ENCODE measurements at places on chromosomes 6 and 20.

- DNase-seq = peak; percentile 40
Measured at GRCh38 chr20:51542571-51543421, at the start of gene NFATC2. NFATC2 (minus strand) TSS chr20:51542719; CDS start chr20:51542499, 220 bp downstream.

GRCh38 chr20:3121271-3121911, 36.9 kb upstream of the AVP start:
- no peak for DNase-seq

DNA sequence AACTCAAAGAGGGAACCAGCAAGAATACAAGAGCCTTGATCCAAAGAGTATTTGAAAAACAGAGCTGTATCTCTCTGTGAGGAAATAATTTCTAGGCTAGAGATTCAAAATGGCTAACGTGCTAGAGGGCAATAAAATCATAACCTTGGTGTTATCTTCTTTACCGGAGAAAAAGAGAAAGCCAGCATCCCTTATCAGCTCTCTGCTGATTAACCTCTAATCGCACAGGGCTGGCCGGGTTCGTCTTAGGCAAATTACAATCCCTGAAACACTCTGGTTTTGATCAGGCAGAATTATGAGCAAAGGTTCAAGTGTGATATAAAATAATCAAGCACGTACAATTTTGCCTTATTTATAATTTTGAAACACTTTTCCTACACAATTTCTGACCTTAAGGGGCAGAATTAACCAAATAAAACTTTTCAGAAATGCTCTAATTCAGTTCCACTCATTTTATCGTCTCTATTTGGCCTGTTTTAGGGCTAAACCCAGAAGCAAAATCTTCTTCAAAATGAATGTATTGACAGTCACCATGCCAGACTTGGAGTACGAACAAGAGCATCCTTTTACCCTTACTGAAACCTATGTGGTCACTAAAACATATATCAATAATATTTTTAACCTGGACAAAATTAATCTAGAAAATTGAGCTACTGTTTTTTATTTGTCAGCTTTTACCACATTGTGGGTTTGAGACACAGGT, 13.7 kb downstream of the PSMB9 start:
- DNase-seq = no peak

- DNase-seq = no peak
Measured at GRCh38 chr6:125747589-125748405, 1.6 kb upstream of the HEY2 start.

GRCh38 chr6:48423640-48424365, 312.8 kb upstream of the PTCHD4 start:
- no peak for DNase-seq

DNA sequence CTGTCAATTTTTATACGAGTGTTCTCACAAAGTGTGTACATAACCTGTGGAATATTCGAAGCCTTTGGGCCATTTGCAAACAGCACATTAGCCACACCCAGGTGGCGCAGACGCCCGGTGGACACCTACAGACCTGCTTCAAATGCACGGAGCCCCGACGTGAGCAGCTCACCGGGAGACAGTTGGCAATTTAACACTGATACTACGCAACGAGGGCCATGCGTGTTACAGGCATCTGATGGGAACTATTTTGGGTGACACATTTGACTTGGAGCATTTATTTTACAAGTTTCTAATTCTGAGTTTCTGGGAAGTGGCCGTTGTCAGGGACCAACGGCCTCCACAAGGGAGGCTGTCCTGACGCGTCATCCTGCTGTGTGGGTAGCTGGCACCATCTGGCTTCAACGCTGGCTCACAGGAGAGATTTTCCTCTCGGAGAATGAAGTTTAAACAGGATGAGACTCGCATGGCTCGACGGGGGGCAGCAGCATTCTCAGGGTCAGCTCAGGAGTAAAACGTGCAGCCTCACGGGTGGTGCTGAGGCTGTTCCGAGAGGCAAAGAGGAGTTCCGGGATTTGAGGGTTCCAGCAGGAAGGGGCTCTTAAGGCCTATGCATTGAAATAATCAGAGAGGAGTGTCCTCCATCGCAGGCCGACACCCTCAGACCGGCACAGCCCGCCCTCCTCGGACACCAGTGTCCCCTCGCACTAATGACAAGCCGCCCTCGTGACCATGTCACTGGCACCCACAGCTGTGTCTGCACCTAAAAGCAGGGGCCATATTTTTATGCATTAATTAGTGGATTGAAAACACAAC, 207.4 kb downstream of the DLL1 start:
- no peak for DNase-seq

DNA sequence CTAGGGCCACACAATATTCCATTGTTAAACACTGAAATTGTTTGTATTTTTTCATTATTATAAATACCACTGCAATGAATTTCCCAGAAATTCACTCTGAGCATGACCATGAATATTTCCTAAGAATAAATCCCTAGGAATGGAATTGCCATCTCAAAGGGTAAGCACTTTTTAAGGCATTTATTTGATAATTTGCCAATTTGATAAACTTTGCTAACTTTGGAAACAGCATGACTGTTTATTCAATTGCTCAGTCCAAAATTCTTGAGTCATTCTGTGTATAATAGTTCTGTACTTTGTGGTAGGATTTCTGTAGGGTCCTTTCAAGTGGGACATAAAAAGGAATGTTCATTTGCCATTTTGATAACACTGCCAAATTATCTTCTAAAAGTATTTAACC, 44.2 kb upstream of the TOX2 start:
- no peak for DNase-seq

- DNase-seq = no peak
Measured at GRCh38 chr20:59301343-59302007, 1.1 kb downstream of the EDN3 start.

GRCh38 chr6:140581601-140582000, 1207.2 kb upstream of the CITED2 start:
- DNase-seq = no peak

DNA sequence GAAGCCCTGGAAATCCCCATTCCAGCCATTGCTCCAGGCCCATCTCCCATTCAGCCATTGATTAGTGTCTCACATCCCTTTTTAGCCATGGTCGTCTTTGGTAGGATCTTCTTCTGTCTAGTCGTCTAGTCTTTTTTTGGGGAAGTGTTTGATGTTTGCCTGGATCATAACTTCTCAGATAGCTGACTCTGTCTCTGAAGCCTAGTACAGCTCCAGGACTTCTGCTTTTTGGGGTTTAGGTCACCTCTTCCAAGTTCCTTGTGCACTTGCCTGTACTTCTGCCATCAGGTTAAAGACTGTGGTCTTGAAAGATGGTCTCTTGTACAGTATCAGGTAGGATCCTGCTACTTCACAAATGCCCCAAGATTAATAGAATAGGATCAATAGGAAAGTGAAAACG, 553.5 kb downstream of the PKHD1 start:
- DNase-seq = no peak

GRCh38 chr6:143176090-143177021, 115.7 kb downstream of the AIG1 start:
- DNase-seq = no peak

DNA sequence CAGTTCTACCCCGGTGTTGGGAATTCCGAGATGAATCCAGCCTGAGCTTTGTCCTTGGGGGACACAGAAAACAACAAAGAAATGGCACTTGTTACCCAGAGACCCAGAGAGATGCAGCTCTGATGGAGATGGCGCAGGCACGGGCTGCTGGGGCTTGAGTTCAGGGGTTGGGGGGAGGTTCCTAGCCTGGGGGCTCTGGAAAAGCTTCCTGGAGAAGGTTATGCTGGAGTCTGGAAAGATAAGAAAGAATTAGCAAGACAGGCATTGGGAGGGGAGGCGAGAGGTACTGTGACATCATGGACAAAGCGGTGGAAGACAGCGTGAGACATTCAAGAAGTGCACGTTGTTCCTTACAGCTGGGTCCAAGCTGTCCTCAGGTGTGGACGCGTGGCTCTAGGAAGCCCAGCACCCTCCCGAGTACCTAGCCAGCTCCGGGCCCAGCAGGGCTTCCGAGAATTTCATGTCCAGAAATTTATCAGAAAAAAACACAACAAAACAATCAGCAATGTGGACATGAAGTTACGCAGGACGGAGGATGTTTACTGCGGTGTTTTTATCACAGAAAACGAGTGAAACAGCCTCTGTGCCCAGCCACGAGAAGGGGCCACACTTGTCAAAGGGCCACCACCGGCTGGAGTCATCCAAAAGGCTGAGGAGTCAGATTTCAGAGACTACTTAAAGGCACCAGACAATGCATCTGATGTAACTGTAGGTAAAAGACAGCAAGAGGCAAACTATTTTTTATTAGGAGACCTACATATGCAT, 39.5 kb downstream of the C20orf203 start:
- DNase-seq = no peak

GRCh38 chr20:24866008-24866407, 83.1 kb upstream of the CST7 start:
- no peak for DNase-seq

DNA sequence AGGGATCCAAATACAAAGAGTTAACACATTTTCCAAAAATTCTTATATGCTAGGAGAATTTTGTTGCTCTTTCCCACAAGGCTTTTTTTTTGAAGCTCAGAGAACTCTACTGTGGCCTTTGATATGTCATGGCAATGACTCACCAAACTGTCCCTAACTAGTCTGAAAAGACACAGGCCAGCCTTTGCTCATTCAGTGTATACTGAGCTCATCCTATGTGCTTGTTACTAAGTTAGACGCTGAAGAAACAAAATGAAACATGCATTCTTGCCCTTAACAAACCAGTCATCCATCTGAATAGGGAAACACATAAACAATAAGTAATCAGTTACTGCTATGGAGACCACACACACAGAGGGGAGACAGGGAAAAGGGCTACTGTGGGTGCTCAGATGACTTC, 291.8 kb downstream of the FOXC1 start:
- no peak for DNase-seq

DNA sequence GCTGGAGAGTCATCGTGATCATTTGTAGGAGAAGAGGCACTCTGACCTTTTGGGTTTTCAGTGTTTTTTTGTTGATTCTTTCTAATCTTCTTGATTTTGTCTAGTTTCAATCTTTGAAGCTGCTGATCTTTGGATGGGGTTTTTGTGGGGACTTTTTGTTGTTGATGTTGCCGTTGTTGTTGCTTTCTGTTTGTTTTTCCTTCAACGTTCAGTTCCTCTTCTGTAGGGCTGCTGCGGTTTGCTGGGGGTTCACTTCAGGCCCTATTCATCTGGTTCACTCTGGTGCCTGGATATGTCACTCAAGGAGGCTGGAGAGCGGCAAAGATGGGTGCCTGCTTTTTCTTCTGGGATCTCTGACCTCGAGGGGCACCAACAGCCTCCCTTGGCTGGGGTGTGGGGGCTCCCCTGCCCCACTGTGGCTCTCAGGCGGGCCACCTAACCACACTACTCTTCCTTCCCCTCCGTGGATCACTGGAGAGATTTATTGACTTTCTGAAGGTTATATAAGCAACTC, 21.5 kb upstream of the TMEM244 start:
- no peak for DNase-seq

DNA sequence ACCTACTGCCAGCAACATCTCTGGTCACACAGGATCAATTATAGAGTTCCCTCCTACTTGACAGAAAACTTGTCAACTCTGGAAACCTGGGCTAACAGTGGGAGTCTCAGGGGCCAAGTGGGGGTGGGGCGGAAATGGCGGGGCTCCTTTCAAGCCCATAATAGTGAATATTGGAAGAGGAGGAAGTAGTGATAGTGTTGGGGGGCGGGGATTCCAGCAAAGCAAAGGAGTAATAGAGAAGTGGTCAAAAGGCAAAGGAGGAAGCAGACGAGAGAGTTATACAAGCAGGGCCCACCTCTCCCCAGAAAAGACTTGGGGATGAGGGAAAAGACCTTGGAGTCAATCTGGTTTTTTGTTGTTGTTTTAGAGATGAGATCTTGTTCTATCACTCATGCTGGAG, 2.1 kb downstream of the DEF6 start:
- no peak for DNase-seq

DNA sequence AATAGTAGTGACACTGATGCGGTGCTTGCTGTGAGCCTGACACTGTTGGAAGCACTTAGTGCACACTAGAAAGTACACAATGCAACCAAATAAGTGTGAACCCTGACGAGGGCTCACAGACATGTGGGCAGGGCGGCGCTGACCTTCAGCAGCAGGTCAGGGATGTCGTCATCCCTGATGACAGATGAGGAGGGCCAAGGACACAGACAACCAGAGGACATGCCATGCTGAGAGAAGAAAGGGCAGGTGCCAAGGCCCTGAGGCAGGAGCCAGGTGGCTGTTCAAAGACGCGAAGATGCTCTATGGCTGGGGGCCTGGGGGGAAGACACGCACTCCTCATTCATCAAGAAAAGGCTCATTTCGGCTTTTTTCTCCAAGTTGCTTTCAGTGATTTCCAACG, 176.4 kb upstream of the CST7 start:
- DNase-seq = no peak

GRCh38 chr6:157709555-157709954, 113.5 kb upstream of the SNX9 start:
- DNase-seq = no peak

DNA sequence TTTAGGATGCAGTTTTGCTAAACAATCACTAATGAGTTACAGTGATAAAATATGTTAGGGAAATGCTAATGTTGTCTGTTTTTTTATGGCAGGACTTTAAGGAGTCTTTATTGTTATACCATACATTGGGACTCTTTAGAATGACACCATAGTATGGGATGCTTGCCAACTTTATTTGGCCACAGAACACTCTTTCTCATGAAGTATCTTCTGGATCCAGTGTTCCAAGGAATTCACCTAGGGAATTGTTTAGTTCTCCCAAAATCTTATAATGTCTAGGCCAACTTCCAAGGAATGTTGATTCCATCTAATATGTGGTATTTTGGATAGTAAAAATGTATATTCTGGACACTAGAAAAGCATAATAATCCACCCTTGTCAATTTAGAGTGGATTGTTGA, 3.3 kb downstream of the RIN2 start:
- DNase-seq = no peak

DNA sequence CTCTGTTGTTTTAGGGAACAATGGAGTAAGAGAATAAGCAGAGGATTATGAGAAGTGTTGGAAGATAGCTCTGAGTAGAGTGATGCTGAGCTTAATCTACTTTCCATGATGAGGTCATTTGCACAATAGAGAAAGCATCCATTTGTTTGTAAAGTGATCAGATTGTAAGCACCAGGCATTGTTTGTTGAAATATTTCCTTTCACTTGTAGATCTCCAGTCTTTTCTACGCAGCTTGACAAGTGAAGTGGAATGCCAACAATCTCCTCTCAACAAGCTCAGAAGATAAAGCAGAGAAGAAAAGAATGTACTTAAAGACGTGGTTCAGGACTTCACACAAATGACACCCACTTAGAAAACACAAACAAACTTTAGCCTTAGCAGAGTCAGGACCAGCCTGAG, 80.1 kb upstream of the MARCKS start:
- DNase-seq = no peak

- no peak for DNase-seq
Measured at GRCh38 chr6:45012687-45013086, 315.4 kb upstream of the RUNX2 start.

- no peak for DNase-seq
Measured at GRCh38 chr6:34476921-34477320, 11.0 kb downstream of the PACSIN1 start.

GRCh38 chr6:159325476-159325875, 156.3 kb downstream of the FNDC1 start:
- DNase-seq = no peak

Measured in activated CD4-positive, alpha-beta T cell treated with anti-CD3 and anti-CD28 coated beads for 1 hour (primary cell).